NCI-H774 (cell line): ENCODE measurements at places on chromosomes 3 and 15.
A peak's percentile ranks its signal among the peaks of the same experiment; 100 is the strongest.

DNA sequence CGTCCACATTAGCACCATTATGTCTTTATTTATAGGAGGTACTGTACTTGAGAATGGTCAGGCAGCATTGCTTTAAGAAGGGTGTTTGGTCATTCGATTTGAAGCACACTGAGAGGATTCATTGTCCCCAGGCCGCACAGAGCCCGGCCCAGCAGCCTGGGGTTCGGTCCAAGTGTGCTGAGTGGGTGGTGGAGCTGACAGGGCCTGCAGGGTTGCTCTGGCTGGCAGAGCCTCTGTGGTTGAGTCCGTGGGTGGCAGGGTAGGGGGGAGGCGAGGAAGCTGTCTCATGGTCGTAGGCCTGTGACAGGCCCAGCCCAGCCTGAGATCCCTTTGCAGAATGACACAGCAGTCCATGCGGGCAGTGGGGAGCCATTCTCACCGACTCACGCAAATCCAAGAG lies 227.7 kb upstream of the TOPAZ1 start:
- DNase-seq, result no peak

GRCh38 chr15:40688932-40689799 lies 5.8 kb upstream of the RAD51 start:
- DNase-seq, result no peak

GRCh38 chr3:88742106-88742505 lies 365.3 kb upstream of the EPHA3 start:
- no peak for DNase-seq

- DNase-seq, result no peak
Observed at GRCh38 chr15:74458473-74458872, 2.5 kb downstream of the UBL7 start.

DNA sequence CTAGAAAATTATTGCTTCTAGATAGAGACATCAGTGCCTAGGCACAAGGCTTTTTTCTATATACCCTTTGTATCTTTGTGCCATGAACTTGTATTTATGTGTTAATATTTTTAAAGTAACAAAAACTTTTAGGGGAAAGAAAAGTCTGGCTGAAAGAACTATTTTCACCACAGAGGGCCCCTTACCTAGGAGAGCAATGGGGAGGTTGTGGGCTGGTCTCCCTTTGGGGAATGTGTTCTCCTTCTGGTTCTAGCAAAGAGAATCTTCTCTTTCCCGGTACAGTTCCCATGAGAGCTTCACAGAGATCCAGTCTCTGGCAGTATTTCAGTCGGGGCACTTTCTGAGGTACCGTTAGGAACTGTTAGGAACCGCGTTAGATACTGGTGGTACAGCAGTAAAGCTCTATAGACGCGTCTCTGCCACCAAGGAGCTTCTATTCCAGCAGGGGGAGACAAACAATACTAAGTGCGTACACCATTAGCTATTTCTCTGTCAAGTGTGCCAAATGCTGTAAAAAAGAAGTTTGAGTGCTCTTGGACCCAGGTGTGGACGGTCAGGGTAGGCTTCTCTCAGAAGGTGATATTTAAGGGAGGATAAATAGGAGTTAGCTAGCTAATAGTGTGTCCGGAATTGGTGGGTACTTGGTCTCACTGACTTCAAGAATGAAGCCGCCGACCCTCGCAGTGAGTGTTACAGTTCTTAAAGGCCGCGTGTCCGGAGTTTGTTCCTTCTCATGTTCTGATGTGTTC lies 4.6 kb upstream of the EPB42 start:
- peak; percentile 59 for DNase-seq

- DNase-seq, result no peak
Observed at GRCh38 chr15:25858952-25859760, 4.0 kb downstream of the ATP10A start.

GRCh38 chr3:139016430-139017048 lies 4.2 kb downstream of the PRR23B start:
- DNase-seq, result no peak

- DNase-seq, result no peak
Observed at GRCh38 chr3:27046351-27046750, 322.8 kb downstream of the NEK10 start.

DNA sequence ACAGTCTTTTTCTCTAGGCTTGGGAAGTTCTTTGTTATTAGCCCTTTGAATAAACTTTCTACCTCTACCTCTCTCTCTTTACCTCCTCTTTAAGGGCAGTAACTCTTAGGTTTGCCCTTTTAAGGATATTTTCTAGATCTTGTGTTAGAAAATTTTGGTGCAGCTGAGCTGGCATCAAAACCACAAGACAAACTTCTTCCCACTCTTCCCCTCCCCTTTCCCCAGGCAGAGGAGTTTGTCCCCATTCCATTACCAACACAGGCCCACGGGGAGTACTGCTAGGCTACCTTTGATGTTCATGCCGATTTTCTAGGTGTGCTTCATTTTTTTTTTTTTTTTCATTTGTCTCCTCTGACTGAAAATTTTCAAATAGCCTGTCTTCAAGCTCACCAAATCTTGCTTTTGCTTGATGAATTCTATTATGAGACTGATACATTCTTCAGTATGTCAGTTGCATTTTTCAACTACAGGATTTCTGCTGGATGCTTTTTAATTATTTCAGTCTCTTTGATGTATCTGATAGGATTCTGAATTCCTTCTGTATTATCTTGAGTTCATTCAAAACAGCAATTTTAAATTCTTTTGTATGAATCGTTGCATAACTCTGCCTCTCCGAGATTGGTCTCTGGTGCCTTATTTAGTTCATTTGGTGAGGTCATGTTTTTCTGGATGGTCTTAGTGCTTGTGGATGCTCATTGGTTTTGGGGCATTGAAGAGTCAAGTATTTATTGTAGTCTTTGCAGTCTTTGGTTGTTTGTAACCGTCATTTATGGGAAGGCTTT lies 112.0 kb downstream of the UBE2E2 start:
- no peak for DNase-seq
